Activated naive CD8-positive, alpha-beta T cell treated with anti-CD3 and anti-CD28 coated beads for 36 hours (primary cell): ENCODE measurements at places on chromosomes 2 and 18. TPM values are rescaled to one million over a fixed set of nuclear protein-coding genes. Genes with fewer than 3 reads are reported as not detected.

DNA sequence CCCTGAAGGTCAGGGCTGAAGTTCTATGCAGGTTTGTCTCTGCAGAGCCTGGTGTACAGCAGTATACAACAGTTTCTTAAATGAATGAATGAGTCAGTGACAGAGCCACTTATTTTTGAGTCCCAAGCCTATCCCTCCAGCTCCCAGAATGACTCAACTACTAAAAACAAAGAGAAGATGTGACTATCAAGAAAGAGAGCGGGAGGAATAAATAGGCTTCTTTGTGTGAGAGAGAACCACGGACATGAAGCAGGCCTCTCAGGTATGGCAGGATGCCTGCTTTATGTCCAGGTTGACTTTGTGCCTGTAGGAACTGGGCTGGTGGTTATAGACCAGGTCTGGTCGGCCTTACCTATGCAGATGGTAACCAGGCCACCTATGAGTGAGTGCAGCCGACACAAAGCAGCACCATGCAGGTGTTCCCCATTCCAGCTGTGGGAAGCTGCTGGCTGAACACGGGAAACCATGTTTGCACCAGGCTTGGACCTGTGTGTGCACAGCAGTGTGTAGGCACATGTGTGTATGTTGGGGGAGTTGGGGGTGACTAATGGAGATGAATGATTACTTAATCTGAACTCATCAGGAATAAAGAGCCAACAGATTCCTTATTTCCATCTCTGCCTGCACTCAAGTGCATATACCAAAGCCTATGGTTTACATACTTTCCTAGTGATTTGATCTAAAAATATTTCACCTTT lies 171.0 kb downstream of the OSR1 start:
- no peak overlapping the region for H3K27ac ChIP-seq
- H3K27me3 ChIP-seq: no peaks in the 10 kb centered on the region
- no peak for DNase-seq

DNA sequence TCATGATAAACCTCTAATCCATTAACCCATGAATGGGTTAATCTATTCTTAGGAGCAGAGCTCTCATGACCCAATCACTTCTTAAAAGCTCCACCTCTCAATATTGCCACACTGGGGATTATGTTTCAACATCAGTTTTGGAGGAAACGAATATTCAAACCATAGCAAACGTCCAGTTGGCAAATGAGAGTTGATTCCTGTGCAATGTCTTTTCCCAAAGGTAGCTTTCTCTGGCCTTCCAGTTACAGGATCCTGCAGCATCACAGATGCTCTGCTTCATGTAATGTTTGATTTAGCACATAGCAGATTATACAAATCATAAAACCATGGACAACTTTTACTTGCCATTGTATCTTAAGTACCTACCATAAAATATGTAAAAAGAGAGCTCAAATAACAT lies 481.0 kb downstream of the TNS1 start:
- no peak overlapping the region for H3K4me3 ChIP-seq
- H3K36me3 ChIP-seq: no peaks in the 10 kb centered on the region
- no peaks in the 10 kb centered on the region for H3K27me3 ChIP-seq
- peaks cover 4% of the 10 kb centered on the region for H3K4me1 ChIP-seq

- H3K27ac ChIP-seq: no peak overlapping the region
- no peaks in the 10 kb centered on the region for H3K27me3 ChIP-seq
- no peak for DNase-seq
- H3K4me1 ChIP-seq: no peaks in the 10 kb centered on the region
These were observed 81.6 kb downstream of the SLC5A7 start for GRCh38 chr2:108067820-108068405.

- H3K4me3 ChIP-seq: peak overlapping the region; percentile 59
- peaks cover 32% of the 10 kb centered on the region for H3K4me1 ChIP-seq
- peaks cover 17% of the 10 kb centered on the region for H3K27me3 ChIP-seq
- H3K36me3 ChIP-seq: no peaks in the 10 kb centered on the region
These were observed 3.2 kb downstream of the GALNT5 start for GRCh38 chr2:157260533-157261198.

DNA sequence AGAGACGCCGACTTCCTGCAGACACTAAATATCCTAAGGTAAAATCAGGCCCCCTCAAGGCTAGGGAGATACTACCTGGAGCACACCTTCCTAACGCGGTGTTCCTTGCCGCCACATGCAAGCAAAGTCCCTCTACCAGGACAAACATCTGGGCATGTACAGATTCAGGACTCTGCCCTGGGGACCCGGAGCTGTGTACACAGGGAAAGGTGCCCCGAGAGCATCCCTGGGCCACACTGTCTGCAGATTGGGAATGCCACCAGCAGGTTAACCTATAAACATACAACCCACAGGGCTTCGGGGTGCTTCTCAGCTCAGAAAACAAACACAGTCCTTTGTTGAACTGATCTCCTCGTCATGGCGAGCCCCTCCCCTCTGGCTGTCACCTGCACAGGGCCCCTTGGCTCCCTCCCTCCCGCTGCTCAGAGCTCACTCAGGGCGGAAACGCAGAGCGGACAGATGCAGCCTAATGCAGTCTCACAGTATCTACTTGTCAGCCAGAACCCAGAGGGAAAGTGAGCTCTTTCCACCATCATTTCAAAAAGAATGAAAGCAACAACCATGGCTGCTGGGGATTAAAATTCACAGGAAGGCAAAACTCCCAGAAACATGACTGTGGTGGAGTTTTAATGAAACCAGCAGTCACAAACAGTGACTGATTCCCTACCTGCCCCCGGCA lies 218.8 kb downstream of the HDAC4 start:
- H3K4me3 ChIP-seq: no peak overlapping the region
- peaks cover 2% of the 10 kb centered on the region for H3K4me1 ChIP-seq
- H3K36me3 ChIP-seq: peaks cover 23% of the 10 kb centered on the region

- H3K4me1 ChIP-seq: no peaks in the 10 kb centered on the region
- H3K4me3 ChIP-seq: no peak overlapping the region
- no peaks in the 10 kb centered on the region for H3K36me3 ChIP-seq
- no peak overlapping the region for H3K27ac ChIP-seq
- no peak for DNase-seq
These were observed 16.9 kb downstream of the QPCT start for GRCh38 chr2:37361216-37361815.

DNA sequence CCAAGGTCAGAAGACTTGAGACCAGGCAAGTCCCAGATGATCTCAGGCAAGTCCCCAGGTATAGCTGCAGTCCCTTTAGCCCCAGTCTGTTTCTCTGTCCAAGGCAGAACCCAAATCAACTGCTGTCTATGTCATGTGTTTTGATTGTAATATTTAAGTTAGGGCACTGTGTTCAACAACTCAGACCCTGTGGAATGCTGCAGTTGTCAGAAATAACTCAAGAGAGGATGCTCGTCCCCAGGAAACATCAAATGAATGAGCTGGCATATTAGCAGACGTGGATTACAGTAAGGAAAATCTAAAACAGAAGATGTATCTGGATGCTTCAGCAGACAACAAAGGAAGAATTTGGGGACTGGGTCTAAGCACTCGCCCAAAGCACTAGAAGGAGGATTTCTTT lies 70.1 kb downstream of the BCL11A start:
- H3K4me1 ChIP-seq: peaks cover 2% of the 10 kb centered on the region
- no peak overlapping the region for H3K27ac ChIP-seq
- no peaks in the 10 kb centered on the region for H3K36me3 ChIP-seq

GRCh38 chr2:45406621-45407020 lies 204.4 kb downstream of the SRBD1 start:
- H3K36me3 ChIP-seq: peaks cover 11% of the 10 kb centered on the region
- no peak for DNase-seq
- no peaks in the 10 kb centered on the region for H3K27me3 ChIP-seq
- peaks cover 5% of the 10 kb centered on the region for H3K4me1 ChIP-seq

DNA sequence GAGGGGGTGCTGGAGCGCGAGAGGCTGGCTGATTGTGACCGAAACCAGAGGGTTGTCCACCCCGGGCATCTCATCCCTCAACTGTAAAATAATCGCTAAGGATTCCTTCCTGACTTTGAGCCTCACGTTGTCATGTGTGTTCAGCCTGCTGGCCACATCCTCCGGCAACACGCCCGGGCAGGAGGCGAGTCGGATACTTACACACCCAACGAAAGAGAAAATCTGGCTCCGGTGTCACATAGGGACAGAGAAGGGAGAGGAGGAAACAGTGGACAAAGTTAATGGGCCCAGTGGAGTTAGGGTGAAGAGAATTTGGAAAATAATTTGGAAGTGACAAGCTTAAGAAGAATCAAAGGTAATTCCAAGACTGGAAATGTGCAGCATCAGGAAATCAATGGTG lies 2.4 kb downstream of the TLX2 start:
- DNase-seq: no peak
- peaks cover 80% of the 10 kb centered on the region for H3K27me3 ChIP-seq
- peak overlapping the region; percentile 46 for H3K4me3 ChIP-seq

- H3K4me3 ChIP-seq: peak overlapping the region; percentile 58
- no peaks in the 10 kb centered on the region for H3K27me3 ChIP-seq
- peak; percentile 61 for DNase-seq
- H3K27ac ChIP-seq: peak overlapping the region; percentile 88
- H3K4me1 ChIP-seq: peaks cover 80% of the 10 kb centered on the region
- peaks cover 28% of the 10 kb centered on the region for H3K36me3 ChIP-seq
These were observed 60.9 kb downstream of the LDLRAD4 start for GRCh38 chr18:13279181-13280069.

DNA sequence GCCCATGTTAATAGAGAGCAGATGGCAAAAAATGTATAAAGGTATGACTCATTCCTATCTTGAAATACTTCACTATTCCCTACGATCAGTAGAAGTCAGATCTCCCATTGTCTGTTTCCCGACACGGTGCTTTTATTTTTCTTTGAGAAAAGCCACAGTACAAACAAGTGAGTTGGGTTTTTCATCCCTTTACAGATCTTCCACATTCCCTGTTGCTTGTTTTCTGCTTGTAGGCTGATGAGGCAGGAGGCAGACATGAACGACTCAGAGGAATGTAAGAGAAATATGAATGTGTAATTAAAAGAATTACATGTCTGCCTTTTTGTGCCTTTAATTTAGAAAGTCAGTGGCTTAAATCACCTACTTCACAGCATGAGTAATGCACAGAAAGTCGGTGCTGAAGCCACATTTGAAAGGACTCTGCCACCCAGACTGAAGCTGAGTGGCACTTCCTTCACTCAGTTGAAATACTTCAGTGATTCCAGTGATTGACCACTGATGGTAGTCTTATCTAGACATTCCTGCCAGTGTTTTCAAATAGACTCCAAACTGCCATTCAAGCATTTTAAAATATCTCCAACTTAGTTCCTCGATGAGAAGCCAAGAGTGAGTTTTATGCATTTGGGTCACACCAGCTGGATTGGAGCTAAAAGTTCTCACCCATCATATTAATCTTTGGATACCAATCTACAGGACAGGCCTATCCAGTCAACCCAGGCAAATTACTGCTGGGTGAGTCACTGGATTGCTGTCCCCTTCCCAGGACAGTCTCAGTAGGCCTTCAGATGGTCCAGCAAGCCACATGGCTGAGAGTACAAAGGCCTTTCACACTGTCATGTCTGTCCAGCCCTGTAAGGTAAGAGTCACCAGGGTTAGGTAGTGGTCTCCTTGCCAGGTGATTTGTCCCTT lies 79.0 kb downstream of the COLEC12 start:
- peaks cover 14% of the 10 kb centered on the region for H3K27me3 ChIP-seq
- DNase-seq: no peak
- H3K27ac ChIP-seq: no peak overlapping the region
- H3K4me1 ChIP-seq: no peaks in the 10 kb centered on the region

DNA sequence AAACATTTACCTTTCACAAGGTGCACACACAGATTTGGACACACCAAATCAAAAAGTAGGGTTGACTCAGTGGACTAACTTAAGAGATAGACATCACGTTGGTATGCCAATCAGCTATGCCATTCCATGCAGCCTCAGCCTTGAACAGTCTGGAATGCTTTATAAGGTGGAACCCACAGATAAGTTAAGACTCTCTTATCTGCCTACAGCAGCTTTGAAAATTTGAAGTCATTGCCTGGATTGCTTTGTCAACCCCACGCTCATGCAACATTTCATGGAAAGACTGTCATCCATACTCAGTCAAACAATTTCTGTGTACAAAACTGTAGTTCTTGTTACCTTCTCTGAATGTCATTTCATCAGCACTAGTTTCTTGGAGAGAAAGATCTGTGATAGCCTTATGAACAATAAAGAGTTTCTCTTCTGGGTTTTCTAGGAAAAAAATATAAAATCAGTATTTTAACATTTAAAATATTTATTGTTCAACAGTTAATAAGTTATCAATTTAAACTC lies 1.2 kb downstream of the ERMN start:
- peaks cover 32% of the 10 kb centered on the region for H3K4me1 ChIP-seq
- peaks cover 20% of the 10 kb centered on the region for H3K36me3 ChIP-seq
- DNase-seq: no peak

GRCh38 chr2:66001538-66001937 lies 433.4 kb upstream of the MEIS1 start:
- H3K27ac ChIP-seq: no peak overlapping the region
- H3K4me3 ChIP-seq: no peak overlapping the region
- no peak for DNase-seq
- H3K4me1 ChIP-seq: no peaks in the 10 kb centered on the region
- no peaks in the 10 kb centered on the region for H3K36me3 ChIP-seq

GRCh38 chr2:176356251-176356650 lies 87.0 kb downstream of the MTX2 start:
- no peak for DNase-seq
- peaks cover 5% of the 10 kb centered on the region for H3K36me3 ChIP-seq
- no peaks in the 10 kb centered on the region for H3K4me1 ChIP-seq
- peaks cover 4% of the 10 kb centered on the region for H3K27me3 ChIP-seq

DNA sequence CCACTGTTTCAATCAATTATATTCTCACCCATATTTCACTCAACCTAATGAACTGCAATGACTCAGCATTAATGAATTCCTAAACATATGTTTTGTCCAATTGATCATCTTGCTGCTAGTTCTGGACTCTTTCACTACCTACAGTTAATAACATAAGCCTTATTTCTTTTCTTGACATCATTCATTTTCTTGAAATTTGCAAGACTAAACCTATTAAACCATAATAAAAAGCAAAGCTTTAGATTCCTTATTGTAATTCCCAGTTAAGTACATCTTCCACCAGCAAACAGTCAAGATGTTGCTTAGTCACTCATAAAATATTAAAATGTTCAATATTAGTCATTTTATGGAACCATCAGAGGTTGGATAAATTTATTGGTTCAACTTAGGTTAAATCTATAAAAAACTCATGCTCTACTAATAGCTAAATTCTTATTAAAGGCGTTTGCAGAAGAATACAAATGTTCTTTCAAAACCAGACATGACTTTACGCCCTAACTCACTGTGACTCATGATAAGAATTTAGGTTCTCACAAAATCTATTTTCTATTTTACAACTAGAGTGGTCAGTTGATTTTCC lies 599.4 kb downstream of the RNF144A start:
- H3K27me3 ChIP-seq: no peaks in the 10 kb centered on the region
- H3K36me3 ChIP-seq: peaks cover 49% of the 10 kb centered on the region
- DNase-seq: no peak
- H3K4me1 ChIP-seq: peaks cover 60% of the 10 kb centered on the region
- no peak overlapping the region for H3K4me3 ChIP-seq

GRCh38 chr2:234374150-234374508 lies 122.8 kb downstream of the ARL4C start:
- peak overlapping the region; percentile 52 for H3K4me3 ChIP-seq
- peaks cover 63% of the 10 kb centered on the region for H3K4me1 ChIP-seq
- no peak for DNase-seq
- H3K27ac ChIP-seq: peak overlapping the region; percentile 93

Gene TMEM163
- not detected for total RNA-seq

Gene SH3RF3
- total RNA-seq: 2.5 TPM

Gene PAIP2B
- total RNA-seq: 2.4 TPM
